Amygdala (tissue), 56 donors: ENCODE measurements at places on chromosomes 3 and 15.

GRCh38 chr3:172185907-172186306 lies 146.5 kb downstream of the FNDC3B start:
- DNase-seq, result no peak

DNA sequence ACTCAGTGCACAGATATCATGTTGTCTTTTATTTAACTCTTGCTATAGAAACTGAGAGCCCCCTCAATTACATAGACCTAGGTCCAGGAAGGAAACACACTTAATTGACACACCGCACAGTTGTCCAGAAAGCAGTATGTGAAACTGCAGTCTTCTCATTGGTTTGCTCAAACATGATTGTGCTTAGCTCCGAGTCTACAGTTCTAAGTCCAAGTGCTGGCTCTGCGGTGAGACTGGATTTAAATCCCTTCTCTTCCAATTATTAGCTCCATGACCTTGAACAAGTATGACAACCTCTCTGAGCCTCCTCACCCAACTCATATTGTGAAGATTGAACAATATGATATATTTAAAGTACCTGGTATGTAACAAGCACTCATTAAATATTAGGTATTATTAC lies 19.0 kb upstream of the AHSG start:
- no peak for DNase-seq

- DNase-seq, result no peak
These were observed 9.6 kb downstream of the XCR1 start for GRCh38 chr3:46017720-46018119.

- DNase-seq, result no peak
These were observed 52.0 kb downstream of the SNRK start for GRCh38 chr3:43338295-43338694.

- no peak for DNase-seq
These were observed 106.1 kb downstream of the FILIP1L start for GRCh38 chr3:100008081-100008698.

DNA sequence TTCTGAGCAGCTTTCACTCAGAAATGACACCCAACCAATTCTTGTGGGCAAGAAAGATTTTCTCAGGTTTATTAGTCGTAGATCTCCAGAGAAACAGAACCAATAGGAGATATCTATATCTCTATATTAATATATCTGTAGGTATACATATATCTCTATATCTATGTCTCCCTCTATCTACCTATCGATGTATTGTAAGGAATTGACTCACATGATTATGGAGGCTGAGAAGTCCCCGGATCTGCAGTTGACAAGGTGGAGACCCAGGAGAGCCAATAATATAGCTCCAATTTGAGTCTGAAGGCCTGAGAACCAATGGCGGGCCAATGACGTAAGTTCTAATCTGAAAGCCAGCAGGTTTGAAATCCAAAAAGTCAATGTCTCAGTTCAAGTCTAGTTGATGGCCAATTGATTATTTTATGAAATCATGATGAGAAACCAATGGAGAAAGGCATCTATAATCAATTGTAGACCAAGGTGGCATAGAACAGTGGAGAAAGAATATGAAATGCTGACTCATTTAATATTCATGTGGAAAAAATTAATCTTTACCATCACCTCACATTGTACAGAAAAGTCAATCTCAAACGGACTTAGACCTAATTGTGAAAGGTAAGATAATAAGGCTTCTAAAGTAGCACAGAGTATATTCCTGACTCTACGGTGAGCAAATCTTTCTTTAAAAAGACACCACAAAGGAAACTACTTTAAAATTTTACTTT lies 65.6 kb upstream of the CHRNA7 start:
- DNase-seq, result no peak

DNA sequence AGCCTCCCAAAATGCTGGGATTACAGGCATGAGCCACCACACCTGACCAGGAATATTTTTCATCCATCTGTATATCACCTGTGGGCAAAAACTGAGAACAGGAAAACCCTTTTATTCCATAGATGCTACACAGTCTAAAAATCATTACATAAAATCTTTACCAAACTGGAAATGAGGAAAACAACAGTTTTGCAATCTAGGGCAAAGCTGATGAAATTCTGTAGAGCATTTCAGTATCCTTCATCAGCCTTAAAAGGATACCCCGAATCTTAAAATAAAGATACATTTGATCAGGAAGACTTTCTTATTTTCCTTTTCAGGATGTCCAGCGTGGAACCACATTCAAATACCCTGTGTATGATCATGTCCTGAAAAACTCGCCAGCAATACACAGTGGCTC lies 7.1 kb downstream of the SIAH2 start:
- DNase-seq, result no peak

DNA sequence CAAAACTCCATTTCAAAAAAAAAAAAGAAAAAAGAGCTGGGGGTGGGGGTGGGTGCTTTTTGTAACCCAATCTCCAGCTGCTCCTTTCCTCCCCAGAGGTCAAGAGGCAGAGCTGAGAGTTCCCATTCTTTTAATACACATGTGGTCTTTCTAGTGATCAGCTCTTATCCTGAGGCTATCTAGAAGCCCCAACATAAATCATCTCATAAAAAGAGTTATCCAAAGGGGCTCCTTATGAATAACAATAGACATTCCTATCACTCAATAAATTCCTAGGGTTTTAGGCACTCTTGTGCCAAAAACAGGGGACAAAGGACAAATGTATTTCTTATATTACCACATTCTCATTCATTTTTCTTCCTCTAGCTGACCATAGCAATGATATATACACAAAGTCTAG lies 25.1 kb upstream of the GAP43 start:
- DNase-seq, result no peak

- DNase-seq, result no peak
These were observed 62.9 kb upstream of the TJP1 start for GRCh38 chr15:29885183-29885582.

GRCh38 chr3:95289295-95289694 lies 1226.4 kb downstream of the NSUN3 start:
- DNase-seq, result no peak

DNA sequence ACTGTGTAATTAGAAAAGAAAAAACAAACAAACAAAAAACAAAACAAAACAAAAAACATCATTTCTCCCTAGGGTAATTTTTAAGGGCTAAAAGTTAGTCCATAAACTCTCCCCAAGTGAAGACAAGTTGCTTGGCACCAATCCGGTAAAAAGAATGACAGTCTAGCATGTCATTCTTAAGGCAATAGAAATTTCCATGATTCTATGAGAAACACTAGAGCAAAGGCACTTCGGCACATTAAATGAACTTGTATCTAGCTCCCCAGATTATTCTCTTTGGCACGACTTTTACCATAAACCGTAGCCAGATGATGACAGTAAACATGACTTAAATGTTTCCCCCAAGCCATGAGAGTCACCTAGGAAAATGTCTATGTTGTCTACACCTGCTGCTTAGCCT lies 10.1 kb downstream of the COL8A1 start:
- no peak for DNase-seq

GRCh38 chr3:172142051-172142863 lies 102.9 kb downstream of the FNDC3B start:
- DNase-seq, result no peak

DNA sequence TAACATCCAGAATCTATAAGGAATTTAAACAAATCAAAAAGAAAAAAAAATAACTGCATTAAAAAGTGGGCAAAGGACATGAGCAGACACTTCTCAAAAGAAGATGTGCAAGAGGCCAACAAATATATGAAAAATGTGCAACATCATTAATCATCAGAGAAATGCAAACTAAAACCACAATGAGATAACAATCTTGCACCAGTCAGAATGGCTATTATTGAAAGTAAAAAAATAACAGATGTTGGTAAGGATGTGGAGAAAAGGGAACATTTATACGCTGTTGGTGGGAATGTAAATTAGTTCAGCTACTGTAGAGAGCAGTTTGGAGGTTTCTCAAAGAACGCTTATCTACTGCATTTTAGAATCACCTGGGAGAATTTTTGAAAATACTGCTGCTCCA lies 186.1 kb downstream of the OTOL1 start:
- DNase-seq, result no peak

- no peak for DNase-seq
These were observed 74.5 kb downstream of the LSM3 start for GRCh38 chr3:14253022-14253706.

DNA sequence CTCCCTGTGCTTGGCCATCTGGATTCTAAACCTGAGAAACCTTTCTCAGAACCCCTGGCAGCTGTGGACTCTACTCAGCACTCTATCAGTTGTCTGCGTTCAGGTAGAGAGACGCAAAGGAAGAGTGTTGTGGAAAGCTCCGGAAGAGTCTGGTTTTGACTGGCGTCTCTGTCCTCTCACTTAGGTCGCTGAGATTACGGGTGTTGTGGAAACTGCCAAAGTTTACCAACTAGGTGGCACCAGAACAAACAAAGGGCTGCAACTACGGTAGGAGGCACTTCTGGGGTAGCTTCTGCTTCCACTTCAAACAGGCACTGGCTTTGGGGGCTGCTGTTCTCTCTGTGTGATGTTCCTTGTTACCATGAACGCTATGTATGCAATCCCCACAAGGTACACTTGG lies 19.2 kb upstream of the ITPKA start:
- DNase-seq, result no peak

DNA sequence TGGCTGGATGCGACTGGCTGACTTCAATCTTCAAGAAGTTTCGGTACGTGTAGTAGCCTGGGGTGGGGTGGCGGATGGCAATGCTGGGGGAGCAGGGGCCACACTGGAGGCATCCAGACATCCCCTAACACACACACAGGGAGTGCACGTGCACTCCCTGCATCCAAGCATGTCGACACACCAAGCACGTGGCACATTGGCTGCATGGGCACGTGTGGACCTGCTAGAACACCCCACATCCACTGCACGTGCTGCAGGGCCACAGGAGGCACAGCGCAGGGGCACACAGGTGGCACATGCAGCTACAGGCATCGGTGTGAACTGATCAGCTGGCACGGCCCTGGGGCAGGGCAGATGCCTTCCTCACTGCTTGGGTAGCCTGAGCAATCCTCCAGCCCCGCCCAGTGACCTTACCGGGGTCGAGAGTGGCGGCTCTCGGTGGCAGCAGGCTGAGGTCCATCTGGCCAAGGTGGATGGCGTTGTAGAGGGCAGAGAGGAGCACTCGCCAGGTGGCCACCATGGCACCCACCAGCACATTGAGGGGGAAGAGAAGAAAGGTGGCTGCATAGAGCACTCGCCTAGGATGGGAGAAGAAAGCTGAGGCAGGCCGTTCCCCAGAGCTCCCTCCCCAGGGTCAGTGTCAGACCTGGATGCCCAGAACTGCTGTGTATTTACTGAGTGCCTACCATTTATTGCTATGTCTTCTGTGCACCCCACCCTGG lies 7.5 kb downstream of the ISLR start:
- DNase-seq, result no peak

DNA sequence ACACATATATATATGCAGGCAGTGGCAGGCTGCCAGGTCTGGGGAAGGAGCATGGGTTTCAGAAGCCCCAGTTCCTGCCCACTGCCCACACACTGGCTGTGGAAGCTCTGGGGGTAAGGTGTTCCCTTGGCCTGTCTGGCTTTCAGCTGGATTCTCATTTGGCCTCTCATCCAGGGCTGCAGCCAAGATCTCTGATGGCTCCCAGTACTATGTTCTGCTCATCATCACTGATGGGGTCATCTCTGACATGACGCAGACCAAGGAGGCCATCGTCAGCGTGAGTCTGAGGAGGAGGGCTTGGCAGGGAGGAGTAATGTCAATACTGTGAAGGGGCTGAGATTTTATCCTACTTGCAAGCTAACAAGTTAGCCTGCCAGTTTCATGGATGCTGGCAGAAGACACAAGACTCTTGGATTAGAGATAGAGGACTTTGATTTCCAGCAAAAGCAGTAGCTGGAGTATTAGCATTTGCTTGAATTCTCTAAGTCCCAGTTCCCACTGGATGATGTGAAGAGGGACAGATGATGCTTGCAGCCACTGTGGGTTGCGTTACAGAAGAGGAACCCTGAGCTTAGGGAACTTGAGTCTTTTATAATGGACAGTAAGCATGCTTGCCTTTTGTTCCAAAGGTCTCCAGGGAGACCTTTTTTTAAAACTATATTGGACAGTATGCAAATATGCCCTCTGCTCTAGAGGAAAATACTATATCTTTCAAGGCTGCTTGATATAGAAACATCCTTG lies 5.6 kb upstream of the BRPF1 start:
- no peak for DNase-seq

- peak; percentile 60 for DNase-seq
These were observed 85.3 kb upstream of the LIMD1 start for GRCh38 chr3:45509038-45509767.

- peak; percentile 69 for DNase-seq
These were observed at the start of gene AMOTL2 for GRCh38 chr3:134374105-134374790. Gene AMOTL2 (minus strand): TSS chr3:134374447. CDS start chr3:134371433, 3,014 bp downstream.

DNA sequence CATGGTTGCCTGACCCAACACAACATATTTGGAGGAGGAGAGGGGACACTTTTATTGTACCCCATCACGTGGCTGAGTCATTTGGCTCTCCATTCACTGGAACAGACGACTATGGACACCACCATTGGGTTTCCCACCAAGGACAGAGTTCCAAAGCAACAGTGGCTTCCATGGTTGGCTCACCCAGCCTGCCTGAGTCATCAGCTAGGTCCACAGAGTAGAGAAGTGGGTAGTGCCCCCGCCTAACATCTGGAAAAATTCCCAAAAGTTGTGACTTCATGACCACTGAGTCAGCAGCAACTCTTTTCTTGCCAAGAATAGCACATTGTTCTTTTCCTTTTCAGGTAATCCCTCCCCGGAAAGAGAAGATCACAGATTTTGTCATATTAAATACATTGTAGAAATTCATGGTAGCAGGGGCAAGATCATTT lies 3.0 kb upstream of the PPP1R2 start:
- DNase-seq, result no peak

GRCh38 chr3:8621872-8622271 lies 22.7 kb downstream of the SSUH2 start:
- DNase-seq, result no peak

- no peak for DNase-seq
These were observed 166.9 kb upstream of the ROBO2 start for GRCh38 chr3:76872999-76873398.

DNA sequence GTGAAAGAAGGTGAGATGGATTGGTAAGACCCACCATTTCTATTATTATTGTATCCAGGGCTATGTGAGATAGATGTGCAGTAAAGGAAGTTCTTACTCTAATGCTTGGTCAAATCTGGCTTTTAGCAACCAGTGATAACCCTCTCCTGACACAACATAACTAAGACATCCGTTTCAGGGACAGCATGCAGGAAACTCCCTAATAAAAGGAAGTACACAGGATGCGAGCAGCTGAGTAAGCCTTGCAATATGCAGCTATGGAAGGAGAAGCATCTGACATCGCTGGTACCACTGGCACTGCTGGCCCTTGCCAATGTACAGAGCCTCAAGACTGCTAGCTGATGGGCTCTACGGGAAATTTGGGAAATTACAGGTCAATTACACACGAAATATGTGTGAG lies 662.3 kb downstream of the NR2F2 start:
- no peak for DNase-seq
